GM03348 (cell line): ENCODE measurements at places on chromosomes 5 and 9.

GRCh38 chr5:143642791-143643190, 169.2 kb upstream of the HMHB1 start:
- DNase-seq: no peak

DNA sequence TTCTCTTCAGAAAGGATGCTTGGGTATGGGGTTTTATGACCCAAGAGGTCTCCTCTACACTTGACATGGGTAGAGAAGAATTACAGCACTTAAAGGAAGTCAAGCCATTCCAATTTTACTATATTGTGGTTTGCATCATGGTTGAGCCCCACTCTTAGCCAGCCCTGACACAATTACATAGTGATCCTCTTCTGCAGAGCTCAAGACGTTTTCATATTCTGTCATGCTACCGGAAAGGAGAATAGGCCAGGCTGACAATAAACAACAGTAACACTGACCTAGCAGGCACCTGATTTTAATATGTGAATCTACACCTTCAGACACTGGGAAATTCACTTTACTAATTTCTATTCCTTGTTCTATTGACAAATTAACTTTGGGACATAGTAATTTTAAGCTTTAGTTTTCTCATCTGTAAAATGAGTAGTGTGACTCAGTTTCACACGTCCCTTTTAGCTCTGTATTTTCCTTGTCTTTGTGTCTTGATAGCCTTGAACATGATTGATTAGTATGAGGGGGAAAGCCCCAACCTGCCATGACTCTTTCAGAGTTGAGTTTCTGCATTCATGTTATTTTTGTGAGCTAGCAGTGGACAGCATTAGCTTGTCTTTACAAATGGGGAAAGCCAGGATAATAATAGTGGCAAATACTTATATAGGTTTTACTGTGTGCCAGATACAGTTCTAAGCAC, 83.8 kb downstream of the SV2C start:
- DNase-seq: no peak

GRCh38 chr5:16721151-16722096, 104.6 kb upstream of the RETREG1 start:
- no peak for DNase-seq

GRCh38 chr5:111262153-111262552, 38.0 kb downstream of the CAMK4 start:
- no peak for DNase-seq
